ENCODE measurements at places on chromosomes 3 and 15.

GRCh38 chr3:42072831-42073301 is 18.3 kb upstream of the TRAK1 start:
- H3K27ac ChIP-seq: no peak overlapping the region
- no peak overlapping the region for H3K4me3 ChIP-seq
- no peak for DNase-seq
- no peaks in the 10 kb centered on the region for H3K36me3 ChIP-seq

DNA sequence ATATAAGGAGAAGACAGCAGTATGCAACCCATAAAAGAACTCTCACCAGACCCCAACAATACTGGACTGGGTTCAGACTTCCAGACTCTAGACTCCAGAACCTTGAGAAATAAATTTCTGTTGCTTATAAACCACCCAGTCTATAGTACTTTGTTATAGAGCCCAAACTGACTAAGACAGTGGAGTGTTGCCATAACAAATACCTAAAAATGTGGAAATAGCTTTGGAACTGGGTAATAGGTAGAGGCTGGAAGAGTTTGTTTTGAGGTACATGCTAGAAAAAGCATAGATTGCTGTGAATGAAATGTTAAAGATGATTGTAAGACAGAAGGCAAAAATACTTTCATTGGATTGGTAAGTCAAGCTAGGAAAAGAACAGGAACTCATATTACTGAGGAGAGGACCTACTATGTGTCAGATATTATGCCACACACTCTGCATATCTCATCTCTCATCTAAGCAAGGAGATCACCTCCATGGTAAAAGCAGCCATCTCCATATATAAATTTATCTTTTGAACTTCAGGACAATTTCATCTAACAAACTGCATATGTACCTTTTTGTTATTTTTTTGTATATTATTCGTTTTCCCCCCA is 67.4 kb upstream of the FNDC3B start:
- DNase-seq: no peak
- H3K27ac ChIP-seq: no peak overlapping the region
- H3K27me3 ChIP-seq: no peaks in the 10 kb centered on the region
- H3K4me3 ChIP-seq: no peak overlapping the region
- H3K36me3 ChIP-seq: no peaks in the 10 kb centered on the region
- peaks cover 3% of the 10 kb centered on the region for H3K4me1 ChIP-seq

DNA sequence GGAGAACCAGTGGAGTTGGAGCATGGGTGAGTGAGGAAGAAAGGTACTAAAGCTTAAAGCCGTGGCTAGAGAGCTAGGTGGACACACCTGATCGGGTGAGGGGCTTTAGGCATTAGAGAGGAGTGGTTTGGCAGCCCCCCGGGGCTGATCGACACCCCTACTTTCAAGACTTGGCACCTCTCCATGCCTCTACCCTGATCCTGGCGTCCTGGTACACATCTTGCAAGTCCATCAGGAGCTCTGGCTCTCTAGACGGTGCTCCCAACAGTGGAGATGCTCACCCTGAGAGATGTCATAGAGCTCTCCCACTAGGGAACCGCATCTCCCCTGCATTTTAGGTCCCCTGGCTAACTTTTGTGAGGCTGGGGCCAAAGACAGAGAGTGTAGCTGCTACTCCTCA is 98.1 kb downstream of the XXYLT1 start:
- no peaks in the 10 kb centered on the region for H3K4me1 ChIP-seq
- H3K4me3 ChIP-seq: no peak overlapping the region
- H3K36me3 ChIP-seq: no peaks in the 10 kb centered on the region
- DNase-seq: no peak
- no peak overlapping the region for H3K27ac ChIP-seq

- H3K27ac ChIP-seq: no peak overlapping the region
- no peaks in the 10 kb centered on the region for H3K4me1 ChIP-seq
- no peak for DNase-seq
- no peak overlapping the region for H3K4me3 ChIP-seq
- H3K27me3 ChIP-seq: no peaks in the 10 kb centered on the region
These were observed 2.9 kb downstream of the TIMP4 start for GRCh38 chr3:12155828-12156227.

DNA sequence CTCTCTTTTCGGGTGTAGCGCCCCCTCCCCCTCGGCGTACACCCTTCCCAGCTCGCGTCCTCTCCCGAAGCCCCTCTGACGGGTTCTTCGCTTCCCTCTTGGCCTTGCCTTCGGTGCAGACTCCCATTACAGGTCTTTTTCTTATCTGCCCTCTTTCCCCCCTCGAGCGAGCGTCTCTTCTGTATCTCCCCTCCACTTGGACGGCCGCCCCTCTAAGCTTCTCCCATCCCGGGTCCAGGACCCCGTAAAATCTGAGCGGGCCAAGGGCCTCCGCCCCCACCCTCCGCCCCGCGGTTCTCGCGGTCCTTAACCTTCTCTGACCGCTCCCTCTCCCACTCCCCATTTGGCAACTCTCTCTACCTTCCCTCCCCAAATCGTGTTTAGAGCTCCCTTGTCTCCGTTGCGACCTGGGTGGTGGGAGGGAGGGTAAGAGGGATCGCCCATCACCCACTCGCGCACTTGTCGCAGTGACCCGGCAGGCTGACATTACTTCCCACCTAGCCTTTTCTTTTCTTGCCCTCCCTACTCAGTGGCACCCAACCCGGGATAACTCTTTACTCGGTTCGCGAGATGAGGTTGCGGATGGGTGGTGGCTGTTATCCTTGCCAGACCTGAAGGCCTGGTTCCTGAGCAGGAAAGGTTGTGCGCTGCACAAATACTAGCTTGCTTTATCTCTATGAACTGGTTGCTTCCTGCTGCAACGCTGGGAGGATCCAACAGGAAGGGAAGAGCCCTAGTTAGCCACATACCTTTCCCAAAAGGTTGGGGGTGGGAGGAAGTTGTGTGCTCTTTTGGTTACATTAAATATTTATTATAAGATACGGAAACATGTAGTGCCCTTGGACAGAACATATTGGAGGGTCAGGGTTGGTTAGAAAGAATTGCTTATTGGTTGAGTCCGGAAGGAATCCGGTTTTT is 922 bp downstream of the RAB11A start:
- no peaks in the 10 kb centered on the region for H3K27me3 ChIP-seq
- H3K4me3 ChIP-seq: peak overlapping the region; percentile 97
- H3K4me1 ChIP-seq: peaks cover 25% of the 10 kb centered on the region
- peak; percentile 31 for DNase-seq
- no peaks in the 10 kb centered on the region for H3K36me3 ChIP-seq

All from CD8-positive, alpha-beta memory T cell (primary cell).